Upper lobe of right lung (tissue), 1 donor: ENCODE measurements at places on chromosomes 4 and X. TPM values are rescaled to one million over a fixed set of nuclear protein-coding genes. Genes with fewer than 3 reads are reported as not detected.

Gene SPOCK3
- total RNA-seq, result not detected

DNA sequence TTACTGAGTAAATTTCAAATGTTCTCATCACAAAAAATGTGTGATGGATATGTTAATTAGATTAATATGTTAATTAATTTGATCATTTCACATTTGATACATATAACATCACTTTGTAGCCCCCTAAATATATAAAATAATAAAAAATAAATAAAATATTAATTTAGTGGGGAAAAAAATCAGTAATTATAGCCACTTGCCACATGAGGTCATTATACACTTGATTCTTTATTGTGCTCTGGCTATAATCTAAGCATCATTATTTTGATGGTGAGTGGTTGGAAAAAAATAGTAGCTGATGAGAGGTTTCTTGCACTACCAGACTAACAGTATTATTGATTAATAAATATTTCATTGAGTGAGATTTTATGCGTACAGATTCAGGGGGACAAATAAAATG is 57.4 kb downstream of the DCK start:
- DNase-seq, result no peak

Gene XK
- 1.6 TPM for total RNA-seq

GRCh38 chr4:48247878-48248558 is 21.6 kb downstream of the TEC start:
- DNase-seq, result no peak

- no peak for DNase-seq
Observed at GRCh38 chr4:103443324-103443723, 245.2 kb upstream of the CENPE start.

Gene CTAG1A
- not detected for total RNA-seq

- DNase-seq, result peak; percentile 48
Observed at GRCh38 chr4:8676676-8677075, 84.1 kb downstream of the CPZ start.

- DNase-seq, result no peak
Observed at GRCh38 chr4:41281038-41281634, 24.4 kb downstream of the UCHL1 start.

DNA sequence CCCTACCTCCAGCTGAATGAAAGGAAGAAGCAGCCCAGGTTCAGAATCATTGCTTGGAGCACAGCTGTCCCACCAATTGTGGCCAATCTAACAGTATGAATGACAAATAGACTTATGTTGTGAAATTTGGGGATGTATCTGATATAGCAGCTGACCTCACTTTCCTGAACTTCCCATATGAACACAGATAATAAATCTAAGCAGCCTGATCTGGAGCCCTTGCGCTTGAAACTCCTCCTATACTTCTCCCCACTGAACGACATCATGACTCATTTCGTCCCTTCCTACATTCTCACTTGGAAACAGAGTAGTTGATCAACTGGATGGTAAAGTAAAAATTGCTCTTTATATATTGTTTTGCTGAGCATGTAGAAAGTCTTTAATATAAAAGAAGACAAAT is 24.2 kb upstream of the AMELX start:
- DNase-seq, result no peak

Gene MAGEA12
- not detected for total RNA-seq

Gene SLC10A4
- 3.1 TPM for total RNA-seq

GRCh38 chr4:165971933-165972332 is 98.9 kb downstream of the TLL1 start:
- DNase-seq, result no peak

Gene PABPC5
- total RNA-seq, result 1.9 TPM

GRCh38 chr4:169234137-169234855 is 36.5 kb downstream of the SH3RF1 start:
- no peak for DNase-seq

- DNase-seq, result peak; percentile 65
Observed at GRCh38 chrX:130083656-130084382, 26.5 kb downstream of the ELF4 start.

DNA sequence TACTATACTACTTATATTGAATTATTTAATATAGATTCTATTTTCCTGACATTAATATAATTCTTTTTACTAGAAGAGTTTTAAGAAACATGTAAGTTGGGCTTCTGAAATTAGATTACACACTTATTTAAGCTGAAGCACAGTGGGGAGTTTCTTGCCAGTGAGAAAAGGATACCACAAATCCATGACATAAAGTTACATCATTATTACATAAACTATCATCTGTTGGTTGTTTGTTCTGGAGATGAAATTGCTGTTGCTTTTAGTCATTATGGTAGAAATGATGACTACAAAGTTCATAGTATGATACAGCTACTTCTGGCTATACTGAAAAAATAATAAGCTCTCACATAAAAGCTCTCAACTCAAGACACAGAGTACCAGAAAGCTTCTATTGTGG is 880.4 kb downstream of the PCDH18 start:
- no peak for DNase-seq

Gene NSUN7
- total RNA-seq, result 5.7 TPM

DNA sequence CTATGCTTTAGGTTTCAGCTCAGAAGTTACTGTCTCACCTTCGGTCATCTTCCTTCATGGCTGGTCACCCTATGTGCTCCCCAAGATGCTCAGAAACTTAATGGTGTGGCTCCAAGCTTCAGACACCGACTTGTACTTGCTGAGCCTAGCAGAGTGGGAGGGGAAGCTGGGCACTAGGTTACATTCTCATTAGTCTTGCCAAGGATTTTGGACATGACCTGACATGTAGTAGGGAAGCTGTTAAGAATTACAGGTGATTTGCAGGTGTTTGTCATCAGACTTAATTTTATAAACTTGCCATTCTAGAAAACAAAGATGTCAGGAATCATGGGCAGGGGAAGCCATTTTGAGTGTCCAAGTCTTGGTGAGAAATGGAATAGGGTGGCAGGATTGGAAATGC is 72.4 kb downstream of the CCNG2 start:
- no peak for DNase-seq

GRCh38 chr4:105343146-105343931 is 130.5 kb downstream of the PPA2 start:
- no peak for DNase-seq

Gene MAGEA1
- total RNA-seq, result not detected

DNA sequence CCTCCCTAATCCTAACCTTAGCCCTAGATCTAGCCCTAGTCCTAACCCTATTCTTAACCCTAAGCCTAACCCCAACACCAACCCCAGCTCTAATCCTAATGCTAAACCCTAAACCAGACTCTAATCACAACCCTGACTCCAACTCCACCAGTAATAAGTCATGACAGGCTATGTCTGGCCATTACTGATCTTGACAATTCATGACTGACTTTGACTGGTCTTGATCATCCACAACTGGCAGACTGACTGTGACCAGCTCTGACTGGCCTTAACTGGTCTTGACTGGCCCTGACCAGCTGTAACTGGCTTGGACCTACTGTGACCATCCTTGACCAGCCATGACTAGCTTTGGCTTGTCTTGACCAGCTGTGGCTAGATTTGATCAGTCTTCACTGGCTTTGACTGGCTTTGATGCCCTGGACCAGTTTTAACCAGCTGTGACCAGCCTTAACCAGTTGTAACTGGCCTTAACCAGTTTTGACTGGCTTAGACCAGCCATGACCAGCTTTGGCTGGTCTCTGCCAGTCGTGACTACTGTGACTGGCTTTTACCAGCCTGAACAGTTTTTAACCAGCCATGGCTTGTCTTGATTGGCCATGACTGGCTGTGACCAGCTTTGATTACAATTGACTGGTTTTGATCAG is 68.4 kb downstream of the RLIM start:
- no peak for DNase-seq

GRCh38 chrX:130280901-130281300 is 12.2 kb upstream of the ZNF280C start:
- DNase-seq, result no peak

DNA sequence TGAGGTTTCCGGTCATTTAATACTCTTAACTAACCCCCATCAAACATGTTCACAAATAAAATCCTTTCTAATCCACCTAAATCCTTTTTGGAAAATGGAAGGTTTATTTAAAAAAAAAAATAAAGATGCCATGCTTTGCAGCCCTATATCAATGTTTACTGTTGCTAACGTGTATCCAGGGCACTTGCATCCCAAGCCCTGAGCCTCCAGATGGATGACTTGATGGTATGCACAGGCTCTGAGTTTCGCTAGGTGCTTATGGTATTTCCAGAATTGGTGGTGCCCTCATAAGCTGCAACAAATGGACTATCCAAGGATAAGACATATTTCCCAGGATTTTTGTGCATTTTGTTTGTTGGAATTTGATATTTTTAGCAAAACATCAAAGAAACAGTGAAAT is 257.7 kb downstream of the PRDM5 start:
- no peak for DNase-seq

Gene ASIC5
- total RNA-seq, result not detected

Gene KLHL13
- total RNA-seq, result 0.58 TPM

DNA sequence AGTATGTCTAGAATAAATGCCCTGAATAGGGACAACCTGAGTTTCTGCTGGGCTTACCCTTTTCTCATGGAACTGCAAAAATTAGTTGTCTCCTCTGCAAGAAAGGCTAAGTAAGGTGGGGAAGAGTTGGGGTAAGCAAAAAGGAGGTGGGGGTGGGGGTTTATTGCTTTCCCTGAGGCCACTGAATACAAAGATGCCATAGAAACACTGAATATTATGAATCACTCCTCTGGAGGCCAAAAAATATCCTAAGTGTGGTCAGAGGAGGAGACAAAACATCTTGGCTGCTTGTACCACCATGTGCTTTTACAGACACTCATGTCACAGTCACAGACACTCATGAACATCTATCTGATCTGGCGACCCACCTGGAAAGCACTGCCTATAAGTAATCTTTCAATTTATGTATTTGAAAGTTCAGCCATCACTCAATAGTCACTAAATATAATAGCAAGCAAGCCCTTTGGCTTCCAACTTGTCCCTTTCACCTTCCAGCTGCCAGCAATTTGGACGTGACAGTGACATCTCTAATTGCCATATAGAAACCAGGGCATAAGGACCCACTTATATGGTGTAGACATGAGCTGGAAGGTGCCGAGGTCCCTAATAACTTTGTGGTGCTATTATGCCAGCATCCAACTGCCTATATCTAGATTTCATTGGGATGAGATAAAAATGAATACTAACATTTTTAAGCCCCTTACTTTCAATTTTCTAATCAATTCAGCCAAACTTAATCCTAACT is 122.7 kb upstream of the CBR4 start:
- no peak for DNase-seq

Gene GPRASP2
- total RNA-seq, result 8.0 TPM

Gene ARSD
- total RNA-seq, result 35.1 TPM

GRCh38 chr4:3062471-3062870 is 11.9 kb downstream of the HTT-AS start:
- DNase-seq, result no peak

Gene NXF3
- 14.1 TPM for total RNA-seq

DNA sequence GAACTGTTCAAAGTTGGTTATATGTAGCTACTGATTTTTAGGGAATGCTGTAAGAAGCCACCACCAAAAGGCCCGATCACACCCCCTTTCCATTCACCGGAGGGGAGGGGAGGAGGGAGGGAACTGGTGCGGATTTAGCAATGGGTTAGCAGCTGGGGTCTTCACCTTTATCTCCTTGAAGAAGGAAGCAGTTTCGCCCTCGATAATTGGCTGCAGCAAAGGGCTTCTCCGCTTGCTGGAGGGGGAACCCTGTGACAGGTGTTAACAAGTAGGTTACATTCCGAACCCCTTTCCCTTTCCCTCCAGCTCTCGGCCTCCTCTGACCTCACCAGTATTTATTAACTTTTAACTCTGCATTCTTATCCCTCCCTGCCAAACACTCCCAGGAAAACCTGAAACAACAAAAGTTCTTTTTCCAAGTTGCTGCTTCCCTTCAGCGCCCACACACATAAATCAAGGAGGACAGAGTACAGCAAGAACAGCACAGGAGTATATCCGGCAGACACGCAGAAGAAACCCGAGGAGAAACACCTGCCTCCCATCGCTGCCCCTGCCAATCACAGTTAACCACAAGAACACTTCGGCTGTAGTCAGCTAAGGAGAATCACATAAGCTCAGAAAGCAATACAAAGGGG is 39.8 kb upstream of the NAP1L5 start:
- DNase-seq, result no peak
